ENCODE measurements at places on chromosomes 6 and 20. TPM values are rescaled to one million over a fixed set of nuclear protein-coding genes. Genes with fewer than 3 reads are reported as not detected.

Gene CAGE1
- total RNA-seq: not detected

Gene PHACTR3
- not detected for total RNA-seq

Gene ABHD16B
- total RNA-seq: not detected

Gene TRMT11
- 50.1 TPM for total RNA-seq

Gene VNN1
- total RNA-seq: 4.0 TPM

Gene SLC4A11
- total RNA-seq: 5.8 TPM

Gene GPSM3
- 41.0 TPM for total RNA-seq

Gene SLC22A16
- total RNA-seq: not detected

Gene SUMO4
- total RNA-seq: 3.9 TPM

Gene PRKN
- total RNA-seq: 19.8 TPM

Gene TGM3
- total RNA-seq: not detected

Gene GSTA2
- 6.8 TPM for total RNA-seq

Gene CASS4
- not detected for total RNA-seq

Gene HS3ST5
- not detected for total RNA-seq

Gene ZBP1
- total RNA-seq: not detected

Gene FNDC11
- not detected for total RNA-seq
